ENCODE measurements at places on chromosomes 5 and 9.

DNA sequence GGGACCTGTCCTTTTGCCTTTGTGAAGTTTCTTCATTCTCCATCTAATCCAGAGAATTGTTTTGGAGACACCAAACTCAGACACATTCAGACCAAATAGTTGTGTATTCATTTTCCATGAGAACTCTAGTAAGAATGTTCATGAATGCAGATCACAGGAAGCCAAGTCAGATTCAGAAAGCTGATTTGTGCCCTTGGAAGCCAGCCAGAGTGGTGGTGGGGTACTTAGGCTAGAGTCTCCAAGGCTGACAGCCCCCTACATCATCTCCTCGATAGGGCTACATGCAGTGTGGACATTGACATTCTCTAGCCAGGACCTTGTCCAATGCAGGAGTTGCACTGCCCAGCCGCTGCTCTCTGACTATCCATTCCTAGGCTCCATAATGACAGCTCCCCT is 137.6 kb downstream of the UGCG start:
- DNase-seq: no peak

DNA sequence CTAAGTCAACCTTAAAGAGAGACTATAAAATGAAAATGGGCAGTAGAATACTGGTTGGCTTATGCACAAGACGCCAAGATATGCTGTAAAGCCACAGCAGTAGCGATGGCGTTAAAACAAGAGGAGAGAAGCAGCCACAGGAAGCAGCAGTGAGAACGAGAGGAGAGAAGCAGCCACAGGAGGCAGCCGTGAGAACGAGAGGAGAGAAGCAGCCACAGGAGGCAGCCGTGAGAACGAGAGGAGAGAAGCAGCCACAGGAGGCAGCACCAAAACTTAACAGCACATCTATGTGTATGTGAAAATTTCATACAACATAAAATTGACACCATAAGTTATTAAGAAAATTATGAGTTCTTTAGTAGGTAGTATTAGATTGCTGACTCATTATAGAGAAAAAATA is 2318.6 kb upstream of the ACO1 start:
- no peak for DNase-seq

DNA sequence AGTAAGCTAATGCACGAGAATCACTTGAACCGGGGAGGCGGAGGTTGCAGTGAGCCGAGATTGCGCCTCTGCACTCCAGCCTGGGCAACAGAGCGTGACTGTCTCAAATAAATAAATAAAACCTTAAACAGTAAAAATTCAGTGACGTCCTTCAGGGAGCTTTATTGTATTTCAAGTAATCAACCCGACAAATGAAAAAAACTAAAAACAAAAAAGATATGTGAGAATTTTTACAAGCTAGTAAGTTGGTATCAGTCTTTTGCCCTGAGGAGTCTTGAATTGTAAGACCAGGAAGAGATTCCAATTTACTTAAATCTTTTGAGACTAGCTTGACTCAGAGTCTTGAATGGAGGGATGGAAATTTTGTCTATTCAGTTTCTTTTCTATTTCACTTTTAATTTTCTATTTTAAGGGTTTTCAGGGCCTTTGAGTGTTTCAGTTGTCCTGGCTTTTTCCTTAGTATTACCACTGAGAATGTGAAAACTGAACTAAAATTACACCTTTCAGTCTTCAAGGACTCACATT is 126.0 kb upstream of the DHFR start:
- no peak for DNase-seq

GRCh38 chr9:4691795-4692194 is 12.4 kb downstream of the CDC37L1 start:
- peak; percentile 44 for DNase-seq

- no peak for DNase-seq
These were observed 113.5 kb upstream of the SPOCK1 start for GRCh38 chr5:137612576-137612975.

- DNase-seq: no peak
These were observed 1537.0 kb upstream of the CDH9 start for GRCh38 chr5:28575368-28575767.

DNA sequence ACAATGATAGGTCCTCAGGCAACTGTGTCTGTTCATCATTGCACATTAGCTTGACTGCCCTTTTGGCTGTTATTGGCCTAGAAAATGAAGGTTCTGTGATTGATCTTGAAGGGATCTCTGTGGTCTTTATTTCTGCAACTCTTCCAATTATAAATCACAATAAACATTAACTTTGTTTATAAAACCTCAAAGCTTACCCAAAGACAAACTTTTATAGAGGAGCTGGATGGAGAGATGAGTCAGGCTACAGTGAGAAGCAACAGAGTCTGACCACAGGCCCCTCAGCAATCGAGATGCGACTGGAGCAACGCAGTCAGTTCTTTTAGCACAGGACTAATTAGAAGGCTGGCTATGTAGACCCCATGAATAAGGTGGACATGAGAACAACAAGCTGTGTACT is 5.3 kb downstream of the MACROH2A1 start:
- DNase-seq: peak; percentile 54

GRCh38 chr5:5351288-5351979 is 71.0 kb upstream of the ICE1 start:
- no peak for DNase-seq

GRCh38 chr9:13731637-13732036 is 452.1 kb upstream of the MPDZ start:
- no peak for DNase-seq

- peak; percentile 19 for DNase-seq
These were observed 153.7 kb downstream of the NDUFS4 start for GRCh38 chr5:53713978-53714666.

GRCh38 chr5:124780011-124780410 is 33.6 kb upstream of the ZNF608 start:
- DNase-seq: no peak
